Kidney glomerular epithelial cell (primary cell): ENCODE measurements at places on chromosomes 3 and 15.

DNA sequence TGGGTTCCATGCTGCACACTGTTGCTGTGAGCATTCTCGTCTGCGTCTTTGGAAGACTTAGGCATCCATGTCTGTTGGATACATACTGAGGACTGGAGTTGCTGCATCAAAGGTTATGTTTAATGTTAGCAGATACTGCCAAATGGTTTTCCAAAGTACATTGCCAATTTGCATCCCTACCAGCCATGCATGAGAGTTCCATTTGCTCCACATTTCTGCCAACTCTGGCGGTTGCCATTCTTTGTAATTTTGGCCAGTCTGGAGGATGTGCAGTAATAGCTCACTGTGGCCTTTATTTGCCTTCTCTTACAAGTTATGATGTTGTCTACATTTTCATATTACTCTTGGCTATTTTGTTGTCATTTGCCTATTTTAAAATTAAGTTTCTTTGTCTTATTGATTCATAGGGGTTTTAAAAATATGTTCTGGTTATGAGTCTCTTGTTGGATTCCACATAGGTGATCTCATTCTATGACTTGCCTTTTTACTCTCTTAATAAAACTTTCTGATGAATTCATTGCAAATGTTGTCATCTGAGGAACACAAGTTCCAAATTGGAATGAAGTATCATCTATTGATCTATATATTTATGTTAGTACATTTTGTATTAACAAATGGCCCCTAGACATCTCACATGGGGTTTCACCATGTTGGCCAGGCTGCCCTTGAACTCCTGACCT, 42.1 kb downstream of the FBLN2 start:
- DNase-seq = no peak

DNA sequence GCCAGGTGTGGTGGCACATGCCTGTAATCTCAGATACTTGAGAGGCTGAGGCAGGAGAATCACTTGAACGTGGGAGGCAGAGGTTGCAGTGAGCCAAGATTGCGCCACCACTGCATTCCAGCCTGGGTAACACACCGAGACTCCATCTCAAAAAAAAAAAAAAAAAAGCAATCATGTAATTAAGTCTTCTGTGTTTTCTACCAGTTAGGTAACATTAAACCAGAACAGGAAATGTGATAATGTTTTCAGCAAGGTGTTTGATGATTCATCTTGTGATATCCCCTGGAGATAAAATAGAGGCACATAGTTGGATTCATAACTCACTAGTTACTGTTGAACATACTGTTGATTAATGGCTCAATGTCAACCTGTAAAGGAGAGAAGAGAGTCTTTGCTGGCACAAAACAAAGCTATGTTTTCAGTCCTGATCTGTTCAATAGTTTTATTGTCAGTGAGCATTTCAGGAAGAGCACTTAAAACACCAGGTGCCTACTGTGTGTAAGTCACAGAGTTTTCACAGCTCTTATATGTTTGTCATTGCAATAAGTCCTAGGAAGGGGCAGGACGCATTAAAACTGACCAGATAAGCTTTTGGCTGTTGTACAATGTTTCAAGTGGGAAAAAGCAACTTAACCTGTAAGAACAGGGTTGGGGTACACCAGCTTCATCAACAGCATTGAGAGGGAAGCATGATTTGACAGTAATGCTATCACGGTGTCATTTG, 19.5 kb downstream of the DNAJB11 start:
- peak; percentile 64 for DNase-seq

DNA sequence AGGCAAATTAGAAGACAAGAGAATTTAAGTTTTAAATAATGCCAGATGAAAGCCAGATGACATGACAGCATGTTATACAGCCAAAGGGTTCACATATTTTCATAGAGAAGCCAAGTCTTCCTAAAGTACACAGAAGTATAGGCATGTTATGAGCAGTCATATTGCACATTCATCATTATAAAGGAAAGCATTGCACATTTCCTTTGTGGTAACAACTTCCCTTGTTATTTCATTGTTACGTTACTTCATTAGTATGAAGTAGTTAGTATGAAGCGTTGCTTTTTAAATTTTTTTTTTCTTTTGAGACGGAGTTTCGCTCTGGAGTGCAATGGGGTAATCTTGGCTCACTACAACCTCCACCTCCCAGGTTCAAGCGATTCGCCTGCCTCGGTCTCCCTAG, 4.6 kb upstream of the ABCC5 start:
- DNase-seq = no peak

GRCh38 chr3:111194048-111194447, 122.4 kb downstream of the NECTIN3 start:
- DNase-seq = no peak
